ENCODE measurements at places on chromosomes 7 and 10.

- DNase-seq = no peak
These were observed 147.8 kb upstream of the KLF6 start for GRCh38 chr10:3932597-3933375.

DNA sequence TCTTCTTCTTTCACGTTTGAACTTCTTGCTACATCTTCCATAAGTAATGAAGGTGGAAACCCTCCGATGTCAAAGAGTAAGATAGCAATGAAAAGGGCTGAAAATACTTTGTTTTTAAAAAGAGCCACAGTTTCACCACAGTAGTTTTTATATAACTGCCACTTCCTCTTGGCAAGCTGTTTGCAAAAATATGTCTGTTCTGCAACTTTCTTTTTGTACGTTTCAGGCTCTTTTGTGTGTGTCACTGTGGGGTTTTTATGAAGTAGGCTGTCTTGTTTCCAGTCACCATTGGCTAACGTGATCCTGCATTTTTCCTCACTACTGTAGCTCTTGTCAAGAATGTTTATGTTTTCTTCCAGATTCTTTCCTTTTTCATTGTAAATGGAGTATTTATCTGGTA lies 55.6 kb downstream of the SLC16A9 start:
- no peak for DNase-seq

DNA sequence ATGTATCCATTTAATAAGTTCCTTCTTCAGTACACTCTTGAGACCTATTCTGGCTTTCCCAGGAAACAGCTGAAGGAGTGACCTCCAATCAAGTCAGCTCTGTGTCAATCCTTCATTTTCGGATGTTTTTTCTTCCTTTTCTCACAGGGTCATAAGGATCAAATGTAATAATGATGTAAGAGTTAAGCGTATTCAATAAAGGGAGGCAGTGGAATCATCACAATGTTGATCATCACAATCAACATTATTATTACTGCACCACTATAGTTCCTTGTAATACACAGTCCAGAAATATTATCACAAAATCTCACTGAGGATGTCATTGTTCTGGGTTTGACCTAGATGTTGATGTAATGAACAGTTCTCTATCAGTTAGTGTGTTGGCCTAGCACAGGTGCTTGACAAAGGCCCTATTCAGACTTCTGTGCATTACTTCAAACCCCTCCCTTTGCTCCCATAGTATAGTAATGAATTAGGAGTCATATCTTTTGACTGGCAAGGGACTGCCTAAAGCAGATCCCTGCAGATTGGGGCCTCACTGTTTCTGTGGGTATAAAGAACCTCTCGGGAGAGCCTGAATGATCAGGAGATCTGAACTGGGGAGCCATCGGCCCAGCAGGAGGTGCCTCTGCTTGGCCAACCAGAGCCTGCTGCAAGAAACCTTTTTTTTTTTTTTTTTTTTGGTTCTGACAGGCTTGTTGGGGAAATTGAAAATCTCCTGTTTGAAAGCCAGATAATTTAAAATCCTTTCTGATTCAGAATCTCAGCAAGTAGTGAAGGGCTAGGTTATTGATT lies 100.6 kb downstream of the KAT6B start:
- DNase-seq = no peak

GRCh38 chr7:3861941-3862340 lies 560.9 kb downstream of the SDK1 start:
- no peak for DNase-seq
